Pons (tissue), 1 donor: ENCODE measurements at places on chromosomes 7 and 10.

GRCh38 chr10:11377267-11377666 is 234.2 kb downstream of the USP6NL start:
- no peak for DNase-seq

- no peak for DNase-seq
Measured at GRCh38 chr10:71473671-71474599, 77.2 kb downstream of the CDH23 start.

DNA sequence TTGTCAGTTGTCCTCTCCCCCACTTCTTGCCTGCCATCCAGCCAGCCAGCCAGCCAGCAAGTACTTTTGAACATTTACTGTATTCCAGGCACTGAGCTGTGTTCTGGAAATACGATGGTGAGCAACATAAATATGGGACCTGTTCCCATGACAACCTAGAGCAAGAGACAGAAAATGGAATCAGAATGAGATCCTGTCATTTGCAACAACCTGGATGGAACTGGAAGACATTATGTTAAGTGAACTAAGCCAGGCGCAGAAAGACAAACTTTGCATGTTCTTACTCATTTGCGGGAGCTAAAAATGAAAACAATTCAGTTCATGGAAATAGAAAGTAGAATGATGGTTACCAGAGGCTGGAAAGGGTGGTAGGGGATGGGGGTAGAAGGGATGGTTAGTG is 140.7 kb downstream of the ICA1 start:
- no peak for DNase-seq

DNA sequence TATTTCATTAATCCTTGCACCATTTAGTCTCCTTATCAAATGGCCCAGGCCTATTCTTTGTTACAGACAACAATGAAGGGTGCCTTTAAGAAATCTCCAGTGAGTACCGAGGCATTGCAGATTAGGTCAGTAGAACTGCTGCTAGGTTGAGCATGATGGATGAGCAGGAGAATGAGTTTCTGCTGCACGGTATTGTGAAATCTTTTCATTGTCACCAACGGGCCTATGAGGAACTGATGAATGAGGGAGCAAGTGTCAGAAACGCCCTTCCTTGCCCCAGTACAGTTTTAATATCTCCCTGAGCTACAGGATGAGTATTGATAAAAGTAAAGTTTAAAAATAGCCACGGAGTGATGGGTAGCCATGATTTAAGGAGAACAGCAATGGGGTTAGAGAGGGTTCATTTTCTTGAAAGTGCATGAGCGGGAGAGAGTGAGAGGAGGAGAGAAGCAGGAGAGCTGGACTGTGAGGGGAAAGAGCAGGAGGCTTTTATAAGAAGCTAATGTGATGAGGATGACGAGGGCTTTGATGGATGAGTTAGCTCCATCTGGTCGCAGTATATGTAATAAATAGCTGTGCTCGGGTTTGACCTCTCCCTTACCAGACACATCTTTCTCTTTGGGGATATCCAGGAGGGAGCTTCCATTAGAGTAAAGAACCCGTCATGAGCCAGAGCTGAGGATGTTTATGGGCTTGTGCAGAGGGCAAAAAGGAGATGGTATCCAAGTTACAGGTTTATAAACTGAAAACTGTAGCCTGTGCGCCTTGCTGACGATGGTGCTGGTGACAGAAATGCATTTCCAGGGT is 526.1 kb downstream of the LRMDA start:
- DNase-seq = no peak

DNA sequence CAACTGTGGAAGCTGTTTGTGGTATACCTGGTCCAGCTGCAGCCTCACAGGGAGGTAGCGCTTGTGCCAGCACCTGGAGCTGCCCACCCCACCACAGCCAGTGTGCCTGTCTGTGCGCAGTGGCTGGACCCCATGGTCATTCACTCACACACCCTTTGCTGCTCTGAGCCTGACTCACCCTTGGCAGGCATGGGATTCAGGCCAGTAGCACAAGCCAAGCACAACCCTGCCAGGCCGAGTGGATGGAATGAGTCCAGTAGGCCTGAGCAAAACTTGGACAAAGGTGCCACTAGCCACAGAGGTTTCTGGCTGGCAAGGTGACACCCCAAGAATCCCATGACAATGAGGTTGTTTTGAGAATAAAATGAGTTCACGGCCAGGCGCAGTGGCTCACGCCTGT is 19.0 kb downstream of the RBM48 start:
- no peak for DNase-seq

DNA sequence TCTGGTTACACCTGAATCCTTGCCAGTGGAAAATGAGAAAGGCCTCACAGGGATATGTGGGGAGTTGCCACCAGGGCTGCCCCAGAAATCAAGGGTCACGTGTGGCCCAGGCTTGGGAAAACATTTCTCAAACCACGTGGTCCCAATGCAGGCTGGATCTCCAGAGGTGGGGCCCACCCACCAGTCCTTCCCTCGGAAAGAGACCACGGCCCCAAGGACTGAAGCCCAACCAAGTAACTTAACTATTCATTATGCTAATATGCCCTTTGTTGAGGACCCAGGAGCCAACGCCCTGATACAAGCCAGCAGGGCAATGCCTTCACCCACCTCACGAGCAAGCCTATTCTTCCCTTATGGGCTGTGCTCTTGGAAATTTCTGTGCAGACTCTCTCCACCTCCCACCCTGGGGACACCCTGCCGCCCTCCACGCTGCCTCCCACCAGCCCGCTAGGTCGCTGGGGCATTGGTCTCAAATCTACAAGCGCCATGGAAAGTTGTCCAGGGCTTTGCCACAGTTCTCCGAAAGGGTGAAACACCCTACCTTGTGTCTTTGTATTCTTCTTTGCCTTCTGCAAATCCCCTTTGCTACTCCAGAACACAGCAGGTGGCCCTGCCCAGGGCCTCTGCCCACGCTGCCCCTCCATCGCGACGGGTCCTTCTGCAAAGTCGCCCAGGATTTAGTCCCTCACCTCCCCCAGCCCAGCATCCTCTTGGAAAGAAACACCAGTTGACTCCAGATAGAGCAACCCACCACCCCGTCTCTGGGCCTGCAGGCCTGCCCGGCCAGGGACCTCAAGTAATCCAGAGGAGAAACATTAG is 8.8 kb downstream of the TNS3 start:
- DNase-seq = no peak

GRCh38 chr10:11320809-11321520 is 290.5 kb downstream of the USP6NL start:
- DNase-seq = no peak

GRCh38 chr10:29736366-29737073 is 101.7 kb upstream of the SVIL start:
- no peak for DNase-seq

DNA sequence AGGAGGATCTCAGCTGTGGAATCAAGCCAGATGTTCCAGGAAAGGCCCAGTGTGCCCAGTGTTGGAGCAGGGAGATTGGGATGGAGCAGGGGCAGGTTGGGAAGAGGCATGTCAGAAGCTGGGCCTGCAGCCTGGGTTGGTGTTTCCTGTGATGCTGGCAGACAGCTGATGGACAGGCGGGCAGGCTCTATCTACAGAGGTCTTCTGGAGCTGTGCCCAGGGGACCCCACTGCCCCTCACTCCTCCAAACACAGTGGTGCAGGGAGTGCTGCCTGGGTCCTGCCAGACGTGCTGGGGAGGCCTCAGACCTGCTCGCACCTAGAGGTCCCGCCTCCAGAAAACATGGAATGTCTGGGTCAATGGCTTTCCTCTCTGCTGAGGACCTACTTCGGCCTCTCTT is 182.9 kb upstream of the TCERG1L start:
- DNase-seq = no peak

DNA sequence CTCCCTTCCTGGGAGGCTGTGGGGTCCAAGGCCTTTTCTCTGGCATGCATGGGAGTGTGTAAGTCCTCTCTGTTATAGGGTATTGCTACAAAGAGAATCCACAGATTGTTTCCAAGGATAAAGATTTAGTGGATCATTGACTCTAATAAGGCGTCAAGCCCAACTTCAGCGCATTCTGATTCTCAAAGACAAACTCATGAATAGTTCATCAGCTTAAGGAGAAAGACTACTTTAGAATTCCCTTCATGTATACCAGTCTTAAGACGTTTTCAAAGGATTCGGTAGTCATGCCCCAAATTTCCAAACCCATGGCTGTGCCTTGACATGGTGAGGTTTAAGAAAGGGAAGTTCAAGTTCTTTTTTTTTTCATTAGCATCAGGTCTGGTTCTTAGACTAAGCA is 46.6 kb upstream of the ABLIM1 start:
- DNase-seq = peak; percentile 47

DNA sequence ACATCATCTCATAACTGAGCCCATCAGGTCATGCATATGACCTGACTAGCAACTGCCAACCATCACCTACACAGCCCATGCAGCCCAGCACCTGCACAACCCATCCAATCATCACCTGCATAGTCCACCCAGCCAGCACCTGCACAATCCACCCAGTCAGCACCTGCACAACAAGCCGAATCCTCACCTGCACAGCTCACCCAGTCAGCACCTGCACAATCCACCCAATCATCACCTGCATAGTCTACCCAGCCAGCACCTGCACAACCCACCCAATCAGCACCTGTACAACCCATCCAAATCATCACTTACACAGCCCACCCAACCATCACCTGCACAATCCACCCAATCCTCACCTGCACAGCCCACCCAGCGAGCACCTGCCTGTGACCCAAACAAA is 33.4 kb upstream of the WDFY4 start:
- DNase-seq = no peak

DNA sequence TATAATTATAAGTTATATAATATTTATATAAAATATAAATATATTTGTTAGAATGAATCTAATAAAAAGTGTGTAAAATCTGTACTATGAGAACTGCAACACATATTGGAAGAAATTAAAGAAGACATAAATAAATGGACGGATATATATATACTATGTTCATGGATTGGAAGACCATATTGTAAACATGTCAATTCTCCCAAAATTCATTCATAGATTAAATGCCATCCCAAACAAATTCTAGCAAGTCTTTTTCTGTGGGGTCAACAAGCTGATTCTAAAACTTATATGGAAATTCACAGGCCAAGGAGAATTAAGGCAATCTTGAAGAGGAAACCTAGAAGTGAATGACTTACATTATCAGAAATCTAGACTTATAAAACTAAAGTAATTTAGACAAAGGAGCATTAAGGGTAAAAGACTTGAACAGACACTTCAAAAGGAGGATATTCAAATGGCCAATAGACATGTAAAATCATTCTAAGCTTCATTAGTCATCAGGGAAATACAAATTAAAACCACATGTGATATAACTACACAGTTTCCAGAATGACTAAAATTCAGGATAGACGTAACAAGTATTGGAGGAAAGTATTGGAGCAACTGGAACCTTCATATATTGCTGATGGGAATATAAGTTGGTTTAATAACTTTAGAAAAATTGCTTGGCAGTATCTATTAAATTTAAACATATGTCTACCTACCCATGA is 225.9 kb downstream of the EMX2 start:
- DNase-seq = no peak

DNA sequence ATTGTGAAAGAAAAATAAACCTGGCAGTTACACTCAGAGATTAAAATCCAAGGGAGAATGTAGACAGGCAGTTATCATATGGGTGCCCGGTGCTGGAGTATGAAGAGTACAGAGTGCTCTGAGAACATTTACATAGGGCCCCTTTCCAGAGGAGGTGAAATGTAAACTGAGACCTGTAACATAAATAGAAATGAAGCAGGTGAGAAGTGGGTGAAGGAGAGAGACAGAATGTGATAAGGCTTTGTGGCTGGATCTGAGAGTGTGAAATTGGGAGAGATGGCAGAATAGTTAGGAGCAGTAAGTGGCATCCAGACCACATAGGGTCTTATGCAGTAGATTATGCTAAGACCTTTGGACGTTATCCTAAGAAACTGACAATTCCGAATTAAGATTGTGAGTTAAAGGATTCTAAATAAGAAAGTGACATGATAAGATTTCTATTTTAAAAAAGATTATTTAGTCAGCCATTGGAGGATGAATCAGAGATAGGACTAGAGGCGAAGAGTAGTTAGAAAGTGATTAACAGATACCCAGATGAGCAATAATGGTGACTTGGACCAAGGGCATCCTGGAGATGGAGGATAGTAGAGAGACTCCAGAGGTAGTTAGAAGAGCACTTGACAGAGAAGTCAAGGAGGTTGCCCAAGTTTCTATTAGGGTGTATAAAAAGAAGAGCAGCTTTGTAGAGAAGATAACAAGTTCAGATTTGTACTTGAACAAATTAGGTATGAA is 36.7 kb downstream of the DNAH11 start:
- no peak for DNase-seq

- DNase-seq = no peak
Measured at GRCh38 chr7:135859538-135859937, 110.9 kb upstream of the FAM180A start.

GRCh38 chr10:36468620-36469019 is 656.8 kb upstream of the ANKRD30A start:
- DNase-seq = no peak

- DNase-seq = peak; percentile 78
Measured at GRCh38 chr7:41705109-41705901, 2.4 kb upstream of the INHBA start.

DNA sequence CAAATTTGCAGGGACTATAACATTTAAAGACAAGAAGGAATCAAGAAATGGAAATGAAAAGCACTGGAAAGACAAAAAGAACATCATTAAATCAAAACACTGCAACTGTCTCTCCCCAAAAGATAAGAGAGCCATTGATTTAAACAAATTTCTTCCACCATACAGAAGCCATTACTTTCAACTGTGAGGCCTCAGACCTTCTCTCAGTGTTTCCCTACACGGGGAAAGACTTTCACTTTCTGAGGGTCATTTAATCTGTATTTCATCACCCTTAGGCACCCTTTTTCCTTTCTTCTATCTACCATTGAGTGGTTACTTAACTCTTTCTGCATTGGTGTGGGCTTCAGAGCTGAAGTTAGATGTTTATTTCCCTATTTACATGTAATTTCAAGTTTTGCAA is 47.5 kb downstream of the CCDC172 start:
- no peak for DNase-seq

GRCh38 chr7:111138586-111138985 is 47.7 kb downstream of the LRRN3 start:
- DNase-seq = peak; percentile 19

DNA sequence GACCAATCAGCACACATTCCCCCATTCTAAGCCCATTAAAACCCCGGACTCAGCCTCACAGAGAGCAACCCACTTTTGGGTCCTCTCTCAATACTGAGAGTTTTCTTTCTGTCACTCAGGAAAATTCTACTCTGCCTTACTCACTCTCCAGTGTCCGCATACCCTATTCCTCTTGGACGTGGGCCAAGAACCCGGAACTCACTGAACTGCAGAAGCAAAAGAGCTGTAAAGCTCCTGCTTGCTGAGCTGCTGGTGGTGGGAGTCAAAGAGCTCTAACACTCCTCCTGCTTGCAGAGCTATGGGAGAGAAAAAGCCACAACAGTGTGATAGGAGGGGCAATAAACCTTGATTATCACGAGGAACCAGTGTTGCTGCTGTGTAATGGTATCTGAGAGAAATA is 386.9 kb downstream of the POM121L12 start:
- no peak for DNase-seq

GRCh38 chr7:132400561-132401142 is 175.6 kb downstream of the PLXNA4 start:
- no peak for DNase-seq

- DNase-seq = no peak
Measured at GRCh38 chr10:117664288-117664687, 121.7 kb downstream of the EMX2 start.
